HFFc6 (cell line): ENCODE measurements at places on chromosomes 4 and X.

DNA sequence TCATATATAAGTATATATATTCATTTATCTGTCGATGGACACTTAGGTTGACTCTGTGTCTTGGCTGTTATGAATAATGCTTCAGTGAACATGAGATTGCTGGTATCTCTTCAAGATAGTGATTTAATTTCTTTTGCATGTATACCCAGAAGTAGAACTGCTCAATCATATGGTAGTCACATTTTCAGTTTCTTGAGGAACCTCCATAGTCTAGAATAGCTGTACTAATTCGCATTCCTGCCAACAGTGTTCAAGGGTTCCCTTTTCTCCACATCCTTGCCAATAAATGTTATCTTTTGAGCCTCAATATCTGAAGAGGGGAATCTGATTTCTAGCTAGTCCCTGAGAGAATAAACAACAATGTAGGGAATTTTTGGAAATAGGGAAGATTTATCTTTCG lies 32.4 kb upstream of the CCNG2 start:
- DNase-seq, result no peak

- DNase-seq, result no peak
These were observed 31.1 kb downstream of the ZBTB49 start for GRCh38 chr4:4320951-4321714.

DNA sequence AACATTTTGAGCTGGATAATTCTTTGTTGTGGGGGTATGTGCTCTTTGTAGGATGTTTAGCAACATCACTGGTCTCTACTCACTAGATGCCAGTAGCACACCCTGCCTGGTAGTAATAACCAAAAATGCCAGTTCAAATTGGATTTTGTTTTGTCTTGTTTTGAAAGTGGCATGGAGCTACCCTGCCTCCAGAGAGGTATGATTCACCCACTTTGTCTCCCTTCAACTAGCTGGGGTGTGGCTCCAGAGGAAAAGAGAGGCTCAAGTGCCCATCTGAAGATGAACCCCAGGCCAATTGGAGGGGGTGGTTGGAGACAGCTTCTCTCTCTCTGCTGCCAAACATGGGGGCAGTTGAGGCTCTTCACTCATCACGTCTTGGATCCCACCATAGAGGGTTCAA lies 34.5 kb downstream of the NIPAL1 start:
- no peak for DNase-seq

DNA sequence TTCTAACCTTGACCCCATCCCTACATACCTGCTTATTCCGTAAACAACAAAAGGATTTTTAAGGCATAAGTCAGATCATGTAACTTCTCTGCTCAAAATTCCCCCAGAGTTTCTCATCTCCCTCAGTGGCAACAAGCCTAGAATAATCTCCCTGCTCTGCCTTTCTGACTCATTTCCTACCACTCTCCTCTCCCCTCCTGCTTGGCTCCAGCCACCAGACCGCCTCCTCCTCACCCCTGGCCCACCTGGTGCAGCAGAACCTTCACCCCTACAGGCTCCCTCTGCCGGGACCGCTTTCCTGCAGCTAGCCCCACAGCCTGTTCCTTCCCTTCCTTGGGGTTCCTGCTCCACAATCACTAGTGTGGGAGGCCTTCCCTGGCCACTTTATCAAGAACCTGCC lies 32.1 kb downstream of the TSPAN5 start:
- peak; percentile 85 for DNase-seq

DNA sequence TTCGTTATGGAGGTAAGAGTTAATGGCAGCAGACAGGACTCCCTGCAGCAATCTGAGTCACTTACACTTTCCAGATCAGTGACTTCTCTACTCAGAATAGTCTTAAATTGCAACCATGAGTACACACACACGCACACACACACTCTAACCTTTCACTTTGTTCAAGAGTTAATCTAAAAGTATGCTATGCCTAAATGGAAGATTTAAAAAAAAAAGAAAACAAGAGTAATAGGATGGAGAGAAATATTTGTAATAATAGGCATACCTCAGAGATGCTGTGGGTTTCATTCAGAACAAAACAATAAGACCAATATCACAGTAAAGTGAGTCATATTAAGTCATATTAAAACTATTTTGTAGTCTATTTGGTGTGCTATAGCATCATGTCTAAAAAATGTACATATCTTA lies 969.1 kb upstream of the PCDH10 start:
- peak; percentile 84 for DNase-seq

GRCh38 chr4:13641084-13641483 lies 13.6 kb upstream of the BOD1L1 start:
- DNase-seq, result no peak
